Astrocyte of the hippocampus (primary cell): ENCODE measurements at places on chromosomes 11 and 22.

DNA sequence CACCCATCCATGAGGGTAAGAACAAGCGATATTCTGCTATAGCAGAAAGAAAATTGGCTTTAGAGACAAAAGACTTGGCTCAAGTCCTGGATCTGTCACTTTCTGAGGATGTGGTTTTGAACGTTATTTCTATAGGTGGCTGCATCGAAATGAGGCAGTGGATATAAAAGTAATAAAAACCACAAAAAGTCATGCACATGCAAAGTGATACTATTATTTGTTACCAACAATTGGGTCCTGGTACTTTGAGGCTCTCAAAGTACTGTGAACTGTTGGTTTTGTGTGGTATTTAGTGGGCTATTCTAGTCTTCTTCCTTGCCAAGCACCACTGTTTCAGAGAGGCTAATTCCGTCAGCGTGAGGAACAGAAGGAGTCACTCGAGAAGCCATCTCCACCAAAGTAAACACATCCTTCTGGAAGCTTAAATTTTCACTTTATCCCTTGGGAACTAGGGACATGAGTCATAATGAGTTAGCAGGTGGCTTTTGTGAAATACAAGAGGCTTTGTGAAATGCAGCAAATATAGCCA, 13.1 kb downstream of the UBASH3B start:
- peak; percentile 77 for DNase-seq

DNA sequence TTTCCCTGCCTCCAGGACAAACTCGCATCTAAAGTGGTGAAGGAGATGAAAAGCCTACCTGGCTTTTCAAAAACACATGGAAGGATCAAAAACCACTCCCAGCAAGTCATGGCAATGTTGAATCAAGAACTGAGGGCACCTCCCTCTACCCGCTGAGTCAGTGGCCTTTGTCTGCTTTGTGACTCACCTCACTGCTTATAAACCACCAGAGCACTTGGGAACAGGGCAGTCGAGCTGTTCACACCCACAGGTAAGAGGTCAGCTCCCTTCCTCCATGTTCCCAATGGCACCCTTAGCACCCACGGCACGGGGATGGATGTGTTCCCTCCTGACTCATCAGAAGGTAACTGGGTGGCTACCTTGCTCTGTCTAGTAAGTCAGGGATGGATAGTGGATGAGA, 21.7 kb downstream of the TENM4 start:
- peak; percentile 84 for DNase-seq

DNA sequence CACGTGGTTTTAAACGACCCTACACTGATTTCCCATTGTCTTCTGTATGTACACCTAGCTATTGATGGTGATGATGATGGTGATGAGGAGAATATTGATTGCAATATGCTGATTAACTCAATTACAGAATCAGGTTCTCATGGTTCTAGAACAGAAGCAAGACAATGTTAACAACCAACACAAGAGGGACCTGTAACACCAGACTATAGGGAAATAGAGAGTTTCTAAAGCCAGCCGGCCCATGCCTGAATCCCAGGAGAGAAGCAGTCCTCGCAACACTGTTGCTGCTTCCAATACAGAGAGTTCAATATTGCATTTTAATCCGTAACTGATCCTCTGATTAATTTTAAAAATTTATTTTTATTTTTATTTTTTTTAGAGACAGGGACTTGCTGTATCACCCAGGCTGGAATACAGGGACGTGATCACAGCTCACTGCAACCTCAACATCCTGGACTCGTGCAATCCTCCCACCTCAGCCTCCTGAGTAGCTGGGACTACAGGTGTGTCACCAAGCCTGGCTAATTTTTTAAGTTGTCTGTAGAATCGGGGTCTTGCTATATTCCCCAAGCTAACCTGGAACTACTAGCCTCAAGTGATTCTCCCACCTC, 22.2 kb upstream of the UBASH3B start:
- peak; percentile 75 for DNase-seq

DNA sequence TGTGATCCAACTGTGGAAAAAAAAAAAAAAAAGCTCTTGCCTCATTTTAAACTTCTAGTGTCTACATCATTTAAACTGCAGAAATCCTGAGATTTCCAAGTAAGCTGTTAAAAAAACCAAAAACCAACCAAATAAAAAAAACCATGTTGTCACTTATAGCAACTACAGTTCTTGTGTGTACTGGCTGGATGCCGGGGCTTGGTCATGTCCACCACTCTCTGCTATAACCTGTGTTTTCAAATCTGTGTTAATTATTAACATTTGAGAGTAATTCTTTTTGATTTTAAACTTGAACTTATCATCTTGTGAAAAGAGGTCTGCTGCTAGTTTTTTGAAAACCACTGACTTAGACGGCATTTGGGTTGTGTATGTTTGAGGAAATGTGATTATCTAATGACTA, 32.2 kb upstream of the BID start:
- no peak for DNase-seq

DNA sequence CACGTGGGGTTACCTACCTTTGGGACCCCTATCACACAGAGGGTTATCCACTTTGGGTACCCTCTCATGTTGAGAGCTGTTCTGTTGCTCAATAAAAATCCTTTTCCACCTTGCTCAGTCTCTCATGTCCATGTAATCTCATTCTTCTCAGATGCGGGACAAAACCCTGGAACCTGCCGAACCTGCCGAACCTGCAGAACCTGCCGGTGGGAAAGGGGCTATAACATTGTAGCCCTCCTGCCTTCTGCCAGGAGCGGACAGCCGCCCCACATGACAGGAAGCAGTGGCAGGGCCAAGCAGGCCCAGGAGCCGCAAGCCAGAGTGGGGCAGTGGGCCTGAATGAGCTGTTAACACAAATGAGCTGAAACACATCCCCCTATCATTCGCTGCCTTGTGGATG, 18.1 kb downstream of the NPAT start:
- no peak for DNase-seq

DNA sequence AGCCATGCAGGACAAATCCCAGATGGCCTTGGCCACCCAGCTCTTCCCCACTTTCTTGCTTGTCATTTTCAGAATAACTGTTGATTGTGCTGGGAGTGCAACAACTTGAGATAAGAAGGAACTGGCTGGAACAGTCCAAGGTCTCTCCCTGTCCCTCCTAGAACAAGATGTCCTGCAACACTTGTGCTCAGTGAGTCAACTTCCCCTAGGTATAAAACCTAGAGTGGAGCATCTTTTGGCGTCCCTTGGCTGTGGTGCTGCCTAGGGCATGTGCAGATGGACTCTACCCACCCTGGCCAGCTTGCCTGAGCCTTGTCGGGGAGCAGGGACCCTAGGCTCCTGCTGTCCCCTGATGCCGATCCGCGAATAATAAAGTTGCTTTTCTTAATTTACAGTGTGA, 86.0 kb upstream of the SLC22A12 start:
- no peak for DNase-seq

DNA sequence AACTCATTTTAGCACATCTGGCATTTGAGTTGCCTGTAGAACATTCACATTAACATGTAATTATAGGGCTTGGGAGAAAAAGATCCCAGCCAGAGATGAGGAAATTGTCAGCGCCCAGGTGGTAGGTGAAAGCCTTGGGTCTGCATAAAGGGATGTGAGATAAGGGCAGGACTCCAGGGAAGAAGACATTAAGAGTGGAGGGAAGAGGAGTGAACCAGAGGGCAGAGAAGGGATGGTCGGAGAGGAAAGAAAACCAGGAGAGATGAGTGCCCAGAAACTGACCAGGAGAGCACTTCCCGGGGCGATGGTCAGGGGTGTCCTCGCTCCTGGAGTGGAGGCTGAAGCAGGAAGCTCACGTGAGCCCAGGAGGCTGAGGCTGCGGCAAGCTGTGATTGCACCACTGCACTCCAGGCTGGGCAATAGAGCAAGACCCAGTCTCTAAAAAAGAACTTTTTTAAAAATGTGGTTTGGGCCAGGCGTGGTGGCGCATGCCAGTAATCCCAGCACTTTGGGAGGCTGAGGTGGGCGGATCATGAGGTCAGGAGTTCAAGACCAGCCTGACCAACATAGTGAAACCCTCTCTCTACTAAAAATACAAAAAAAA, 20.3 kb upstream of the DGKZ start:
- no peak for DNase-seq

DNA sequence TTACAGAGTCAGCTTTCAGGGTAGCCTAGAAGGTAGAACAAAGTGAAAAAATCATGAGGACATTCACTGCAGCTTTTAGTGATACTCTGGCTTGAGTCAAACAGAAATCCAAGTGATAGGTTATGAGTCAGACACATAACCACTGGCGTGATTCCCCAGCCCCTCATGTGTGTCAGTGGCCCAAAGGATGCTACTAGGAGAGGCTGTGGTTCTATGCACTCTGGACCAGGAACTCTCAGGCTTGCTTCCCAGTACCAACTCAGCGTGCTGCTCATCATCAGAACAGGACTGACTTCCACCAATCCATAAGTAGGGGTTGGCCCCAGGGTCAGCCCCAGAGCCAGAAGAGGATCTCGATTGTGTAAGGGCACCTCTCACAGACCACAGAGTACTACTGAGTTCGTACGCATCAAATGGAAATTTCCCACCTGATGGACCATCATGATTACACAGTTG, 116.8 kb downstream of the MED15 start:
- no peak for DNase-seq

- peak; percentile 45 for DNase-seq
Observed at GRCh38 chr11:118939953-118940598, 14.3 kb upstream of the BCL9L start.

GRCh38 chr11:86617502-86617901, 54.9 kb downstream of the ME3 start:
- DNase-seq, result peak; percentile 56

GRCh38 chr11:117303646-117304315, 12.3 kb downstream of the BACE1 start:
- no peak for DNase-seq

- no peak for DNase-seq
Observed at GRCh38 chr11:85359859-85360258, 267.3 kb downstream of the DLG2 start.

DNA sequence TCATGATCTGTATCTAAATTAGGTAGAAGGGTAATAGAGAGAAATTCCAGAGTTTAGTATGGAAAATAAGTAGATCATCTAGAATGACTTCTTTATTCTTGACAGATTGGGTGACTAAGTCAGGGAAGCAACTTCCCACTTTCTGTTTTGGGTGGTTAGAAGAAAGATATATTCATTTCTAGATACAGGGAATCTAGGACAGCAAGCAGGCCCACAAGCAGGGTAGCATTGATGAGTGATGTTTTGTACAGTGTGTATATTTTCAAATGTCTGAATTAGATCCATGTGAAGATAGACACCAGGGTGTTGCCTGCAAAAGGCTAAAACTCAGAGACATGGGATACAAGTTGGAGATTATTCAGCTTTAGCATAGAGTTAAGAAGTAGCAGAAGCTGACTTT, 674.4 kb downstream of the CNTN5 start:
- no peak for DNase-seq

DNA sequence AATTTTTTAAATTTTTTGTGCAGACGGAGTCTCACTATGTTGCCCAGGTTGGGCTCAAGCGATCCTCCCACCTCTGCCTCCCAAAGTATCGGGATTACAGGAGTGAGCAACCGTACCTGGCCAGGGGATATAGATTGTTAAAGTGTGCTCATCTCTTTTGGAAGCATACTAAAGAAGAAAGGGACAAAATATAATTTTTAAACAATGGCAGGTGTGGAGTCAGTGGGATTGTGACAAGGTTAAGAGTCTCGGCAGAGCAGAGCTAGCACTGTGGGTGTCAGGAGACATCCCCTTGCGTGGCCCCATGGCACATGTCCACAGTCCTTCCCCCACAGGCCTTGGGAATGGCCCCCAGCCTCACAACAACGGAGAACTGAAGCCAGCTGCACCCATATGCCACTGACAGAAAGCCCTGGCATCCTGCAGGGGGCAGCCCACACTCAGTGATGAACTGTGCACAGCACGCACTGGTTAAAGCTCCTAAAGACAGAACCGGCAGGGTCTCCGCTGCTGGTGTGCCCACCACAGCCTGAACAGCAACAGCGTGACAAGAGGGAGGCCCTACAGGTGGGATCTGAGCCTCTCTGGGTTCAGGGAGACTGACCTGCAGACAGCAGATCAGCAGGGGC, 29.9 kb downstream of the SERPIND1 start:
- peak; percentile 60 for DNase-seq

GRCh38 chr11:14645985-14646900, 2.6 kb downstream of the PDE3B start:
- no peak for DNase-seq

DNA sequence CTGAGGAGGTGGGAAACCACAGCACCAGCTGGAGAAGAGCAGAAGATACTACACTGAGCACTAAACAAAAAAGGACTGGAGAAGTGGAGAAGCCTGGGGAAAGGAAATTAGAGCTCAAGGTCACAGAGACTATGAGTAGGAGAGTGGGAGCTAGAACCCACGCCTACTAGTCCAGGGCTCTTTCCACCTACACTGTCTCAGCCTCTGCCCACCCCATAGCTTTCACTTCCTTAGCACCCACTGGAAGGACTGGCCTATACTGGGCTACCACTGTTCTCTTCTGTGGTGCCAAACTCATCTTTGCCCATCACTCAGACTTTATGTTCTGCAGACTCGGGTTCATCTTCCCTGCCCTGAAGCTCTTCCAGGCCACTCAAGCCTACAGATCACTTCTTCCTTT, 94.3 kb upstream of the PHOX2A start:
- DNase-seq, result no peak

GRCh38 chr11:134266841-134267251, 9.3 kb upstream of the GLB1L3 start:
- peak; percentile 68 for DNase-seq

GRCh38 chr22:24994070-24994763, 41.7 kb downstream of the KIAA1671 start:
- DNase-seq, result no peak

DNA sequence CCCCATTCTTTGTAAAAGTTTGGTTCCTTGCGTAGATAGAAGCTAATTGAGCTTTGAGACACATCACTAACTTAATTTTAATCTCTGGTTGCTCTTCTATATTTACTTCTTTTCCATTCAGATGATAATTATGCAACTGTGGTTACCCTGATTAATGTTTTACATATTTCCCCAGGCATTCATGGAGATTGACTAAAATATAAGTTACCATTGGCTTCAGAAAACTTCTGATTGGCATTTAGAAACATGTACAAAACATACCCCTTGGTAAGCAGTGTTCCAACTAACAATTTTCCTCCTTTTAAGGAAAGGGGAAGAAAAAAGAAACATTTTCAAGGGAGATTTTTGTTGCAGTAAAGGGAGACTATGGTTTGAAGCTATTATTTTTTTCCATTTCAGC, 43.9 kb downstream of the FAT3 start:
- no peak for DNase-seq

GRCh38 chr11:61947486-61948210, 2.5 kb upstream of the BEST1 start:
- peak; percentile 91 for DNase-seq

GRCh38 chr11:59480359-59480758, 7.2 kb downstream of the OR4D10 start:
- DNase-seq, result no peak

- no peak for DNase-seq
Observed at GRCh38 chr22:19579880-19580279, 55.7 kb upstream of the CLDN5 start.
